CD4-positive, alpha-beta T cell treated with Interleukin-6 for 4 hours (primary cell): ENCODE measurements at places on chromosomes 5 and 9.

- no peak for DNase-seq
Measured at GRCh38 chr9:4927043-4927471, 58.0 kb upstream of the JAK2 start.

DNA sequence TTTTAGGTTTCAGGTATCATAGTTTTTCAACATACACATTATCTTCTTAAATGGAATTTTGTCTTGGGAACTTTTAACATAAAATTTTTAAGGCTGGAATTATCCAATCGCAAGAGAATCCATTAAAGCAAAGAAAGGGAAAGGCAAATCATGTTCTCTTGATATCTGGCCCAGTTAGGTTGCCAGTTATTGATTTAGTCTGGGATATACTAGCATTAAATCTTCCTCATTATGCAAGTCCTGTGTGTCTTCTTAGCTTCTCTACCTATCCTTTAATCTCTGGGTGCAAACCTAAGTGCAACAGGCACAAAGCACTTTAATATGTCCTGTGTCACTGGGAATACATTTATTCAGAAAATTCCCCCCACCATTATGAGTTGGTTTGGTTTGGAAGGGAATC, 75.4 kb upstream of the CNTLN start:
- no peak for DNase-seq

DNA sequence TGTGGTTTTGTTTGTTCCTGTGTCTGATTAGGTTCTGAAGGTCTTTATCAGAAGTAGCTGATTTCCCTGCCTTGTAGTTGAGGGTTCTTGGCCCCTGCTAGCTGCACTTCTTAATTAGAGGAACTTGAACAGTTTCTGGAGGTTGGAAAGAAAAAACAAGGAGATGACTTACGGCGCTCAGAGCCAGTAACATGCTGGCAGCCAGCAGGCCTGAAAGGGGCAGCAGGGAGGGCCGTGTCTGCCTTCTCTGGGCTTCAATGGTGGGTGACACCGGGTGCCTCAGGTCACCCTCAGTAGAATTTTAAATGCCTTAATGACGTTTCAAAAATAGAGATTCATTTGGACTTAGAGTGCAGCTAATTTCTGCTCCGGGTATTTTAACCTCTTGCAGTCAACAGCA, 15.8 kb downstream of the UBE2QL1 start:
- DNase-seq: no peak

GRCh38 chr9:91714020-91714806, 235.8 kb downstream of the ROR2 start:
- peak; percentile 16 for DNase-seq
